MG63 (cell line): ENCODE measurements at places on chromosomes 3 and 15.

DNA sequence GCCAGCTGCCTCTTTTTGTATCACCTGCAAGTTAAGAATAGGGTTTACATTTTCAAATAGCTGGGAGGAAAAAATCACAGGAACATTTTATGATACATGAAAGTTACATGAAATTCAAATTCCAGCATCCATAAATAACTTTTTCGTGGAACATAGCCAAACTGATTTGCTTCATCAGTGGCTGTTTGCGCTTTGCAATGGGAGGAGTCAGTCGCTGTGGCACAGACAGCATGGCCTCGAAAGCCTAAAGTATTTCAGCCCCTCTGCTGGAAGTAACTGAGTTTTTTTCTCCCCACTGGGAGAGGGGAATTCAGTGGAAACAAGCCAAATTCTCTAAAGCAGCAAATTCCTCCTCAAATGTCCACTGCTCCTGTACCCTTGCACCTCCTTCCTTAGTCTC, 271.9 kb downstream of the SUCLG2 start:
- no peak for DNase-seq

DNA sequence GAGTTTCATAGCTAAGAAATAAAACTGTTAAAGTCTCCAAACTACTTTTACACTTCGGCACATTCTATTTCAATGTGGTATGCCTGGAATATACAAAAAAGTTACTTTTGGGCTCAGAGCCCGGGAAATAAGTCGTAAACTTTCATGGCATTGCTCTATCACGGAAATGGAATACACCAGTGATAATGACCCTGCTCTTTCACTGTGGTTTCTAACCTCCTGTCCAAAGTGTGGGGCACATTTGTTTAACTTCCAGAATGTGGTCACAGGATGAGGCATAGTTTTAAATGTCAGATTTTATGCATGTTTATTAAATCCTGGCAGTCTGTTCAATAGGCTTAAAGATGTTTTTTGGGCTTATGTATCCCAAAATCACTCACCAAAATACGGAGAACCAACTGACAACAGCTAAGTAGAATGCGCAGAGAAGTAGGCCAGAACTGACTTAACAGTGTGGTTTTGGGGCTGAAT, 5.1 kb downstream of the CXCR6 start:
- peak; percentile 70 for DNase-seq

DNA sequence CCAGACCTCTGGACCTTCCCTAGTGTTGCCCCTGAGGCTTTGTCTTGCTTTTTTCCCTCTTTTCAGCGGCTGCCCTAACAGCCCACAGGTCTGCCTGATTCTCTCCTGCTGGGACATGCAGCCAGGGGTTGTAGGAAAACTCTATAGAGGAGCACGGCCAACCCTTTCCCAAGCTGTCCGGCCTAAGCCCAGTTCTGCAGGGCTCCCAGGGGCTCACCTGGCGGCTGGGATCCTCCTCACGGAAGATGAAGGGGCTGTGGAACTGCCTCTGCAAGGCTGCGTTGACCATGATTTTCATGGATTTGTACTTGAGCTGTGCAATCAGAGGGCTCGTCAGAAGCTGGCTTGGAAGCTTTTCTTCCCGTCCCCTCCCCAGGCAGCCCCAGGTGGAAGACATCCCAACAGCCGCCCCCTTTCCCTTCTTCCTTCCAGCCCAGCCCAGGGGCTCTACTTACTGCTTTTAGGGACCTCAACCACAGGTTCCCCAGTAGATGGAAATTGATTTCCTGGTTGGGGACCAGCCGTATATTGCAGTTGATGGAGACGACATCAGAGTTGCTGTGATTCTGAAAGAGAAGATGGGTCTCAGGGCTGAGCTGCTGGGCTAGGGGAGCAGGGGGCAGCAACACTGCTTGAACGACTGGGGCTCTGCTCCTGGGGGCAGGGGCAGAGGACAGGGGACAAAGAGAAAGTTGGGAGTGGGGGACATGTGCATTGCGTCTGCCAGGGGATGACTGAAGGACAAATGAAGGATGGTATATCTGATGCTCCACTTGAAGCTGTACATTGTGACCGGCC, 29.8 kb downstream of the FEM1B start:
- no peak for DNase-seq

DNA sequence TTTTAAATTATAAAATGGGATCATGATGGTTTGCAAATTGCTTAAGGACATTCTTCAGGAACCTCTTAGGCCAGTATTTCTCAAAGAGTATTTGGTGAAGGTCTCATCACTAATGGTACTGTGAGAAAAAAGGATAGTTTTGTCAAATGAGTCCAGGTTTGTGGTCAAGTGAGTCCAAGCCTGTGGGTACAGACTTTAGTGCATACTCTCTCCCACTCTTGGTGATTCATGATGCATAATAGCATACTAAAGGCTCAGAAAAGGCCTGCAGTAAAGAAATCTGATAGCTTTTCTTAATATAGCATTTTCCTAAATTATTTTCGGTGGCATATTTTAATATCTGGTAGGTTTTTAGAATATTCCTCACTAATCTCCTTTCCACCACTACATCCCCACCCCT, 20.0 kb downstream of the BOC start:
- DNase-seq: no peak

DNA sequence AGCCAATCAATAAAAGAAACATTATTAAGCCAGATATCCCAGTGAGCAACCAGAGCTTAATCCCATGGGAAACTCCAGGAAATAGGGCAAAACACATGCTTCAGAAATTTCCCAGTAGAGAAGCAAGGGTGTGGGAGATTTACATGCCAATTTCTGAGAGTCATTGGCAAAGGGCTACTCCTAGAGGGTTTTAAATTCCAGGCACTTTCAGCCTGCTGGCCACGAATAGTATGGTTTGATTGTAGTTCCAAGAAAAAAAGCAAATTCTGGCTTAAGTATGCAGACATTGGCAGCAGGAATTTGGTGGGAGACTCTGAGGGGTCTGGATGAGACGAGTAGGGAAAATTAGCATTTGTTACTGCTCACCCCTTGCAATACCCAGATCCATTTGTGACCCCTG, 402.1 kb upstream of the SUCLG2 start:
- DNase-seq: no peak

GRCh38 chr15:35944945-35945585, 399.1 kb upstream of the DPH6 start:
- no peak for DNase-seq

- no peak for DNase-seq
Measured at GRCh38 chr3:40901298-40901697, 298.0 kb upstream of the CTNNB1 start.

- DNase-seq: no peak
Measured at GRCh38 chr15:92952458-92952850, 52.3 kb downstream of the CHD2 start.

- no peak for DNase-seq
Measured at GRCh38 chr3:169748670-169749069, 16.2 kb downstream of the TERC start.

DNA sequence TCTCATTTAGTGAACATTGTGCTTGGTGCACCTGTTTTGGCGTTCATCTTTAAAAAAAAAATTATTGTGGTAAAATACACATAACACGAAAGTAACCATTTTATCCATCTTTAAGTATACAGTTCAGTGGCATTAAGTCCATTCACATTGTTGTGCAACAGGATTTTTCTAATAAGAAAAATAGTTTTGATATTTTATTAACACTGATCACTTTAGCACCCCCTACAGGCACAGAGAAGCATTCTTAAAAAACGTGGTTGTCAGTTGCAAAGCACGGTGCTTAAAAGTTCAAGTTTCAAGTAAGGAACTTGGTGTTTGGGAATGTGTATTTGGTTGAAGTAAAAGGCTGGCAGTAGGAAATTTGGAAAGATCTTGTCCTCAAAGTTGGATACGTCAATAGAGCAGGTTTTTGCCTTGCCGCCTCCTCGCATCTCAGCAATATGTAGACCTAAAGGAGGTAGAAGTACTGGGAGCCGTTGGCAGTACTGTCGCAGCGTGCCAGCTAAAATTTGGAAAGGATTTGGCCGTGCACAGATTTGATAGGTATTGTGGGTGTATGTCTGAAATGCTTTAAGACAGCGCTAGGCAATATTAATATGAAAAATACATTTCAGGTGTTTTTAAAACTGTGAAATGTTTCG, 110.4 kb downstream of the LRRC28 start:
- no peak for DNase-seq

- no peak for DNase-seq
Measured at GRCh38 chr15:51577636-51578304, 44.8 kb downstream of the DMXL2 start.

DNA sequence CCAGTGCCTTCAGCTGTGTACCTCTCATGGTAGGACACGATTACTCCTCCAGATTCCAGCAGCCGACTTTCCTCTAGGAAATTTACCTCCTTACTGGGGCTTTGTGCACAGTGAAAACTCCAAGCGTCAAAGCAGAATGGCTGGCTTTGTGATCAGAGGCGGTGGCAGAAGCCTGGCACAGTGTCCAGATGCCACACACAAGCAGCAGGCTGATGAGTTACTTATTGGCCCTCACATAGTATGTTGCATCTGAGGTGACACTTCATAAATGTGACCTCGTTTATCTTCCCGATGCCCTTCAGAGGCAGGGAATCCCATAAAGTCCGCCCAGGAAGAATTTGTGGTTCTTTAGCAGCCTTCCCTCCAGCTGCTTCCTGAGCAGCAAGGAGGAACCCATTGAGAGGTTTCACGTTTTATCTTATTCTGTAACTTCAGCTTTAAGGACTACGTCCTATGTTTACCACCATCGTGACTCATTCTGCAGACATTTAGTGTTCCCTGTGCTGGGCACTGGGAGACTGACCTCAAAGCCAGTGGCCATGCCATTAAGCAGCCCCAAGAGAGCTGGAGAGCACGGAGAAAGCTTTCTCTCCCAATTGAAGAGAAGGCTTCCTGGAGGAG, 107.1 kb upstream of the C15orf61 start:
- DNase-seq: peak; percentile 45

GRCh38 chr15:93417631-93418030, 328.6 kb upstream of the RGMA start:
- no peak for DNase-seq

DNA sequence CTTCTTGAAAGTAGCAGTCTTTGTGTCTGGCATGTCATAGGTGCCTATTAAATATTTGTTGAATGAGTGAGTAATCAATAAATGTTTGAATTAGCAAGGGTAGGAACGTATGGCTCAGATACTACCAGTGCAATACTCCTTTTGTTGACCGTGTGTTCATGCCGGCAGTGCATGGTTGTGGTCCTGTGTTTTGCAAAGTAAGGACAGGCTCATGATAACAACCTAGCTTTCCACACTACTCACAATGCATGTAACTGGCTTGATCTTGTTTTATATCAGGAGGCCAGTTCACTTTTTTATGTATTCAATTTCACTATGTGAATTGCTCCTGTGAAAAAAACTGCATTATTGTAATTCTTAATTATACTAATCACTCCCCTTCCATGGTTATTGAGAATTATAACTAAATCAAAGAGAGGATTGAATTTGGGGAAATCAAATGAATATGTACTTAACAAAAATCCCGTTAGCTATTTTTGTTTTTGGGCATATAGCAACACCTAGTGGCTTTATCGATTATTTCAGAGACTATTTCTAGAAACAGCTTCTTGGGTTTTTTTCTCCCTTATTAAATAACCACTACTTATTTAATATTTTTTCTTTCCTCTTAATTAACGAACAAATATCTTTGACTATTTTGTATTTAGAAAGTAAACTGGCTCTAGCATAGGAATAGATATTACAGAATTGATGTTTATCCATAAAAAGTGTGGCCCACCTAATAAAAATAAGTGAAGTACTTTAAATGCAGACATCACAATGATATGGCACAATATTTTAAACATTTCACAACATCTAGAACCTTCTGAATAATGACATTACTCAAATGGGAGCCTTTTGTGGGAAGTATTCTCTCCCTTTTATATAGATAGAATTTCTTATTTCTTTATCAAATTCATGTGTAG, 218.5 kb downstream of the BBX start:
- DNase-seq: no peak

- no peak for DNase-seq
Measured at GRCh38 chr15:57307527-57308169, 68.7 kb upstream of the CGNL1 start.

DNA sequence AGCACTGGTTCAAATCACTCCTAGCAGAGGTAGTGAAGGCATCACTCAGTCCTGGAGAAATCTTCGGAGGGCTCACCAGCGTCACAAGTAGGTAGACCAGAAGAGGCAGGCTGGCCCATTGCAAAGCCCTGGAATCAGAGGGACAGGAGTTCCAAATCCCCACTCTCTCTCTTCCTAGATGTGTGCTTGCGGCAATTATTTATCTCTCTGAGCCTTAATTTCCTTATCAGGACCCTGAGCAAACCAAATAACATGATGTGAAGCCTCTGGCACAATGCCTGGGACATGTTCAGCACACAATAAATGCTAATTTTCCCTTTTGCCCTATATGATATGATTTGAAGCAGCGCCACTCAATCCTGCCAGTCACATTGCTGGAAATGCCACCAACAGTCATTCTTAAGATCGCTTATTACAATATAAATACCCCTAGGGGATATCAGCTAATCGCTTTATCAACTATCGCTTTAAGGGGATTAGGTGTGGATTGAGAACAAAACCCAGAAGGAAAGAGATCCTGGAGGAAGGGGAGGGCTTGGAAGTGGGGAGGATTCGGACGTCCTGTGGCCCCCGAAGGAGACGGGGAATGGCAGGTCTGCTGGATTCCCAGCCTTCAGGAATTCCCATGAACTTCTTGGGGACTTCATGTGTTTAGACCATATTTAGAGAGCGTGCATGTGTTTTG, 59.5 kb upstream of the TSEN2 start:
- DNase-seq: no peak

DNA sequence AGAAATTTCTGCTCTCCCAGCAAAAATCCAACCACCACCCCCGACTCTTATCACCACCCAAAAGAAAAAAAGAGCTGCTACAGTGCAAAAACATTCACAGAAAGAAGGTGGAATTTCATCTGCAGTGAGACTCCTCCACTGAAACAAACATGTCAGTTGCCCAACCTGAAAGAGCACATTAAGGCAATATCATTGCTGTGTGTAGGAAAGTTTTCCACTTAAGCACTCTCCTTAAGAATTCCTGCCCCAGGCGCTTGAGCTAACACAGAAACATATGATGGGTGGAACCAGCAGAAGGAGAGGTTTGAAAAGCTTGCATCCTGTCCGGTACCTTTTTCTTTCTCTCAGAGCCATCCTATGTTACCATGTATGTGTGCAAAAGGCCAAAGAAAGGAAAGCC, 200.8 kb upstream of the GADL1 start:
- DNase-seq: no peak

- peak; percentile 72 for DNase-seq
Measured at GRCh38 chr3:50189274-50189673, 2.1 kb upstream of the GNAT1 start.

DNA sequence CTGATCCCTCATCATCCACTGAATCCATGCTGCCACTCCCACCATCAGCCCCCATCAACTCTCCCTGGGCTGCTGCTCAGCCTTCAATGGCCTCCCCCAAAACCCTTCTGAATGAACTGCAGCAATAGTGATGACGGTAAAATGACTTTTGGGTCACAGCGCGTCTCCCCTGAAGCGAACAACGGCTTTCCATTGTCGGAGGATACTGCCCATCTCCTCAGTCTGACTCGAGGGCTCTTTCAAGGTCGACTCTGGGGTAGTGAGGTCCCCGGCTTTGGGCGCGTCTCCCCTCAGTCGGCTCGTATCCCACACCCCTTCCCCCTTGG, 57.2 kb upstream of the ZBTB38 start:
- DNase-seq: no peak

- no peak for DNase-seq
Measured at GRCh38 chr3:1330107-1330506, 237.3 kb downstream of the CNTN6 start.

- no peak for DNase-seq
Measured at GRCh38 chr3:124882816-124883747, 4.1 kb downstream of the ITGB5 start.
